GM12865 (cell line): ENCODE measurements at places on chromosomes 12 and 14.

- no peak for DNase-seq
Observed at GRCh38 chr14:73740618-73741326, 26.6 kb upstream of the PNMA1 start.

GRCh38 chr12:6821591-6822425 lies at the start of gene GPR162:
TSS of gene GPR162 (plus strand) at chr12:6821821. CDS start at chr12:6823899, 2,078 bp downstream.
- no peak for DNase-seq

GRCh38 chr14:60085085-60085484 lies 6.6 kb upstream of the PCNX4 start:
- DNase-seq: no peak

DNA sequence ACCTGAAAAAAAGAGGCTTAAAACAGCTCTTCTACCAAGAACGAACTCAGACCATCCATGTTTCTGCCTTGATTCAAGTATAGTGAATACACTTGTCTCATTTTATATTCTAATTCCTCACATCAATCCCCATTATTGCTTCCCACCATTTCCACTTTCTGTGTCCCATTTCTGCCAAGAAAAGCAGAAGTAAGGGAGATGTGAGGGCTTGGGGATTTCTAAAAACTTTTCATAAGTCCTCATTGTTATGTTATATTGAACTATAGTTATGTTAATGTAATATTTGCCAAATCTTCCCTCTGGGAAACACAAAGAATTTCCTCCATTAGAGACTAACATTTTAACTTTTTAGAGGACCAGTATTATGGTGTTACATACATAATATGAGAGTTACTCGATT lies 48.2 kb upstream of the PSMA6 start:
- no peak for DNase-seq

DNA sequence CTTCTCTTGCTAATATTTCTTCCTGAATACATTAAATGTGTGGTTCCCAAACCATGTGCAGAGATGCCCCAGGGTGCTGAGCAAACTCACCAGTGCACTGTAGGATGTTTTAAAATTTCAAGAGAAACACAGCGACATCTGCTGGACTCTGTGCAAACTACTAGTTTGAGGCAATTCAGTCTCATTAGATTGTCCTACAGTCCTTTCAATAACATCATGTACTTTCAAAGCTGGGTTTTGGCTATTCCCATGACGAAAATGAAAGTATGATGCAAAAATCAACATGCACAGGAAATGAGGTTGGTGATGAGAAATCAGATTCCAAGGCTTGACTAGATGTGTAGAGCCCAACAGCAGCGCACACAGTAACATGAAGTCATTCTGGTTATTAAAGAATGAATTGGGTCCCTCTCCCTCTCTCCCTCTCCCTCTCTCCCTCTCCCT lies 66.3 kb downstream of the CLIP1 start:
- peak; percentile 68 for DNase-seq

DNA sequence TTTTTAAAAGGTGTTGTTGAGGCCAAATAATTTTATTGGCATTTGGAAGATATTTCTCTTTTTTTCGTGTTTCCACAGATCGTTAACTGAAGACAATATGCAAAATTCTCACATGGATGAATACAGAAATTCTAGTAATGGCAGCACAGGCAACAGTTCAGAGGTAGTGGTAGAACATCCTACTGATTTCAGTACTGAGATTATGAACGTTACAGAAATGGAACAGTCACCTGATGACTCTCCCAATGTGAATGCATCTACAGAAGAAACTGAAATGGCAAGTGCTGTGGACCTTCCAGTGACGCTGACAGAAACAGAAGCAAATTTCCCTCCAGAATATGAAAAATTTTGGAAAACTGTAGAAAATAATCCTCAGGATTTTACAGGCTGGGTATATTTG lies 11.2 kb downstream of the PRPF39 start:
- peak; percentile 38 for DNase-seq

- DNase-seq: no peak
Observed at GRCh38 chr14:52868911-52869618, 77.7 kb upstream of the GNPNAT1 start.

DNA sequence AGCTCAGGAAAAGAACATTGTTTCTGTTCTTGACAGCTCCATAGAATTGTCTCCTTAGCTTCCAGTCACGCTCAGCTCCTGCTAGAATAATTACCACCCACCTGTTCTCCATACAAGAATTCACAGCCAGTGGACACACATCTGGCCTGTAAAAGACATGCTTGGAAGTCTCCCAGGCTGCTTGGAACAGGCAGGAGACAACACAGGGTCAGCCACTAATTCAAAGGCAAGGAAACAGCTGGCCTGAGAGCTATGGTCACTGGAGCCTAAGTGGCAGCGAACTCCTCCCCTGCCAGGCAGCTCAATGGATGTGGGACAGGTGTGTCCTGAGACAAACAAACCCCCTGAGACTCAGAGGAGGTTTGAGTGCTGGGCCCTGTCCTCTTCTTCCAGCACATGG lies 22.9 kb upstream of the LTBP2 start:
- DNase-seq: no peak

- peak; percentile 54 for DNase-seq
Observed at GRCh38 chr12:52870361-52871290, 21.8 kb upstream of the KRT78 start.

- no peak for DNase-seq
Observed at GRCh38 chr14:68503186-68503825, 289.6 kb downstream of the ZFP36L1 start.

GRCh38 chr14:101409006-101409543 lies 152.2 kb upstream of the DIO3 start:
- no peak for DNase-seq

- DNase-seq: no peak
Observed at GRCh38 chr14:76583174-76583573, 178.1 kb upstream of the VASH1 start.

GRCh38 chr14:69666690-69667211 lies 55.4 kb downstream of the SUSD6 start:
- DNase-seq: no peak

- no peak for DNase-seq
Observed at GRCh38 chr14:73253323-73253610, 16.0 kb downstream of the PAPLN start.

DNA sequence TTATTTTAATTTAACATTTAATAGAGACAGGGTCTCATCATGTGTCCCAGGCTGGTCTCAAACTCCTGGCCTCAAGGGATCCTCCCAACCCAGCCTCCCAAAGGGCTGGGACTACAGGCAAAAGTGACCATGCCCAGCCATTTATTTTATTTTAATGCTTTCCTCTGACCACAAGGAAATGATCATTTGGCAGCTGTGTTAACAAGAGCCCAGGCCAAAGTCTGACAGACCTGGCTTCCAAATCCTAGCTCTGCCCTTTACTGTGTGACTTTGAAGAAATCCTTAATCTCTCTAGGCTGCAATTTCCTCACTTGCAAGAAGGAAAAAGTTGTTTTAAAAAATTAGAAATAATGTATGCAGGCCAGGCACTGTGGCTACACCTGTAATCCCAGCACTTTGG lies 16.7 kb upstream of the GCH1 start:
- DNase-seq: no peak

DNA sequence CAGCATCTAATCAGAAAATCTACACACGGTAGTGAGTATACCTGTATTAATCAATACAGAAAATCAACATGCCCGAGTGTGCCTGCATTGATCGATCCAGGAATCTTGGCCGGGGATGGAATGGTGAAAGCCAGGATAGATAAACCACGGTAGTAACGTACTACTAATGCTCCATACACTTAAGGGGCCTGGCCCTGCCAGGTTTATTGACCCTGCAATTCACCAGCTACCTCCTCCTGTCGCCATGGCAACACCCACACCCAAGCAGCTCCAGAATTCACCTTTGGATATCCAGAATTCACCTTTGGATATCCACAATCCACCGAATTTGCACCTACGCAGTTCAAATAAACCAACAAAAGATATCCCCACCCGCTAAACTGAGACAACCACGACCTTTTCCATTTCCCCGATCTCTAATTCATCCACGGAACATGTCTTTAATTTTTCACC lies 14.8 kb upstream of the CALM1 start:
- DNase-seq: peak; percentile 32

DNA sequence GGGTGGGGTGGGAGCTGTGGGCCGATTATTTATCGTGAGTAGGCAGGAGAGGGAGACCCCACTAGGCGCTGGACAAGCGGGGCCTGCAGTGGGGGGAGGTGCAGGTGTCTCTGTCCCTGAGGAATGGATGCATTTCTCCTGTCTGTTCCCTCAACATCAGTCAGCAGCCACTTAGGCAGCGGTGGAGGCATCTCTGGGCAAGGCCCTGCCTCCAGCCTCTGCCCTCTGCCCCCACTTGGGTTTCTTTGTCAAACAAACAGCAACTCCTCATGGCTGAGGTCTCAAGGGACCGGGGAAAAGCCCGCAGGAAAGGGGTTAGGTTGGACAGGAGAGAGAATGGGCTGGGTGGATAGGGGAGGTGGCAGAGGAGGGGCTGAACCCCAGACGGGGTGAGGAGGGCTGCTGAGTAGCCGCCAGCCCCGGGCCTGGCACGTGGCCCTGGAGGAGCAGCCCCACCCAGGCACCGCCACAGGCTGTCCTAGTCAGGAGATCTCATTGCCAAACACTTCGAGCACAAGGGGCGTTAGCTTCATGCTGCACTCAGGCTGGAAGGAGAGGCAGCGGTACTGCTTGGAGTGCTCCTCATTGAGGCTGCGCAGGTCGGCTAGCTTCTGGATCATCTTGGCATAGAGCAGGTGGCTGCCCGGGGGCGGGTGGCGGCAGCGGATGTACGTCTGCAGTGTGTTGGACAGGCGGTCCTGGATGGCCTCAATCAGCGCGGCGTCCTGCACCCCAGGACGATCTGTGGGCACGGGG lies 24.7 kb upstream of the HDAC7 start:
- no peak for DNase-seq

DNA sequence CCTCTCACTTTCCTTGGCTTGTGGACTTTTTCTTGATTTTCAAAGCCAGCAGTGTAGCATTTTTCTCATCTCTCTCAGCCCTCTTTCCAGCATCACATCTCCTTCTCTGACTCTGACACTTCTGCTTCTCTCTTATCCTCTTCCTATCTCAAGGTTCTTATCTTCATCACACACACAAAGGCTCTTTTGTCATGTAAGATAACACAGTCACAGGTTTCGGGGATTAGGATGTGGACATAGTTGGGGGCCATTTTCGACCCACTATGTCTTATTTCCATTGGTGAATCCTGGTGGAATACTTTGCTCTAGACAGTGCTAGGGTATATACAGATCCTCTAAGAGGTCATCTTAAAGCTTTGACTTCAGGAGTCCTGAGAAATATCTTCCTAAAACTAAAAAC lies 719.3 kb upstream of the TBX3 start:
- DNase-seq: no peak

- no peak for DNase-seq
Observed at GRCh38 chr12:9130244-9130643, 14.5 kb upstream of the A2M start.

DNA sequence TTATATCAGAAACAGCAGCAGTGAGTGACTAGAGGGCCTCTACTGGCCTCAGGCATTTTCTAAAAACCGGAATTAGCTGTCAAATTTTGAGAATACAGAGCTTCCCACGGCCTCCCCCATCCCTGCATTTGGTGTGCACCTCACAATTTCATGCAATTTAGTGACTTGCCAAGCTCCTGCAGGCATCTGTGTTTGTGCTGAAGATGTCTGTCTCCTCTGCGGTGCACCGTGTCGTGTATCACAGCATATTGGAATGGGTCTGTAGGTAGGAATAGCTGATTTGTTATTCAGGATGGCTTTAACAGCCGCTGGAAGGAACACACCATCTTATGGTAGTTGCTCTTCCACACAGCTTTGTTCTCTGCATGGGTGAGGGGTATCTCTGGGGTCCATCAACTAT lies 140.3 kb downstream of the SSPN start:
- no peak for DNase-seq

DNA sequence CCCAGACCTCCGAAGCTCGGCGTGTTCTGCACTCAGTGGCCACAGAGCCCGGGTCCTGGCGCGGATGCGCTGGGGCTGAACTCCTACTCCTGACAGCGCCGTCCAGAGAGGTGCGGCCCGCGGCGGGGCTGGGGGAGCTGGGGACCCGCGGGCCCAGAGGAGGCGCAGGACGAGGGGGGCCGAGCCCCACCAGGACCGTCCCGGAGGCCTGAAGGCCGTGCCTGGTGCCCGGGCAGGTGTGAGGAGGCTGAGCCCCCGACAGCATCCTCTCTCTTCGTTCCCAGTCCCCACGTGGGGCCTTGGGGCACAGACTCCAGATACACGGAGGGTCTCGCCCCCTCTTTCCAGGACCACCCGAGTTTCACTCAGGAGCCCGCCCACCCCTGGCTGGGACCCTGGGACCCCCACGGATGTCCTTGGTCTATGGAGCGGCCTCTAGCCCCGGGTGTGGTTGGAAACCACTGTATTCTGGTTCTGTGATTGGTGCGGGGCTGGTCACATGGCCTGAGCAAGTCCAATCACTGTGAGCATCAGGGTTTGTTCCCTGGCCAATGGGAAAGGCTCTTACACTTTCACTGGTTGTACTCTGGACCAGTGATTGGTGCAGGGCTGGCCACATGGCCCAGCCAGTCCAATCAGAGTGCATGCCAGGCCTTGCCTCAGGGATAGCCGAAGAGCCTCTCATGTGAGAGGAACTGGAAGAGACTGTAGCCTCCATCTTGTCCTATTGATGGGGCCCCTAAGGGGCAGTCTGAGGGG lies 217.6 kb upstream of the SFSWAP start:
- no peak for DNase-seq

GRCh38 chr12:20109676-20110075 lies 258.7 kb upstream of the PDE3A start:
- DNase-seq: no peak

DNA sequence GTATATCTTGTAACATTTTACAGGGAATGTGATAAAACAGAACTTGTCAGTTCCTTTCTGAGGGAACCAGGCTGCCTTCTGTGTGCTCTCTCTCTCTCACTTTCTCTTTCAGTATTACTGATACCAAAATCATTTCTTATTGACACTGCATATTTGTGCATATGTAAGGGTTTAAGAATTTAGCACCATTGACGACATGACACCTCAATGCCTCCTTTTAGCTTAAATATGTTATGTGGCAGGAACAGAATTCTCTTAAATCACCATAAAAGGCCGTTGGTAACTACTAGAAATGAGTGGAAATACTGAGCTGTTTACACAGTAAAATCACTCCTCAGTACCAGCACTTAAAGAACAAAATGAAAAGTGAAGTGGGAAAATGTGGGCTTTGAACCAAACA lies 457.7 kb upstream of the SYT1 start:
- DNase-seq: peak; percentile 44

DNA sequence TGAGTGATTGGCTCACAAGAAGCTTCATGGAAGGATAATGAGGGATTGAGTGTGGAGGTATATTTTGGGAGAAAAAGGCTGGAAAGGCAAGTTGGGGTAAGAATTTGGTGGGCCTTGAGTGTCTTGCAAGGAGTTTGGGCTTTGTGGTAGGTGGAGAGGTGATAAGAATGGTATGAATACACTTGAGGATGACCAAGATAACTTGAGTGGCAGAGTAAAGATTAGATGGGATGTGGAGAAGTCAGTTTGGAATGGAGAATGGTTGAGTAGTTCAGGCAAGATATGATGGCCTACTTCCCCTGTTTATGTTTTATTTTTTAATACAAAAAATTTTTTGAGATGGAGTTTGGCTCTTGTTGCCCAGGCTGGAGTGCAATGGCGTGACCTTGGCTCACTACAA lies 9.1 kb downstream of the ADCK1 start:
- DNase-seq: no peak

GRCh38 chr14:95189367-95190132 lies 32.2 kb upstream of the DICER1 start:
- no peak for DNase-seq

GRCh38 chr12:113326775-113327395 lies 8.0 kb downstream of the SLC8B1 start:
- no peak for DNase-seq

- no peak for DNase-seq
Observed at GRCh38 chr12:65879878-65880277, 55.6 kb downstream of the HMGA2 start.

GRCh38 chr12:64059685-64060084 lies 162.4 kb downstream of the KICS2 start:
- no peak for DNase-seq
